ENCODE measurements at places on chromosomes 7 and 10.

- no peak for DNase-seq
Observed at GRCh38 chr10:117537436-117537903, 5.1 kb upstream of the EMX2 start.

- DNase-seq = no peak
Observed at GRCh38 chr10:75140246-75140645, 28.8 kb downstream of the SAMD8 start.

DNA sequence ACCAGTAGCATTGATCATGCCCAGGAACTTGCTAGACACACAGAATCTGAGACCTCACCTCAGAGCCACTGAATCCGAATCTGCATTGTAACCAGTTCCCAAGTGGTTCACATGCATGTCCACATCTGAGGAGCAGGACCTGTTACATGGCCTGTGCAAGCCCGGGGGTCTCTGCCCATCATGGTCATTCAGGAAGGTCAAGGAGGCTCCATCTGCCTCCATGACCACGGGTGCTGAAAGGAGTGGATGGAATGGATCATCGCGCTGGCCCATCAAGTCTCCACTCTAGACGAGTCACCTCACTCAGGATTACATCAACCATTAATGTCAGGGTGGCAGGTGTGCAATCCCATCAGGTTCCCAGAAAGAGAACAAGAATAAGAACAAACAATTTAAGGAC lies 85.8 kb upstream of the ADAM12 start:
- DNase-seq = no peak

- no peak for DNase-seq
Observed at GRCh38 chr10:59771162-59771807, 18.0 kb upstream of the MRLN start.

DNA sequence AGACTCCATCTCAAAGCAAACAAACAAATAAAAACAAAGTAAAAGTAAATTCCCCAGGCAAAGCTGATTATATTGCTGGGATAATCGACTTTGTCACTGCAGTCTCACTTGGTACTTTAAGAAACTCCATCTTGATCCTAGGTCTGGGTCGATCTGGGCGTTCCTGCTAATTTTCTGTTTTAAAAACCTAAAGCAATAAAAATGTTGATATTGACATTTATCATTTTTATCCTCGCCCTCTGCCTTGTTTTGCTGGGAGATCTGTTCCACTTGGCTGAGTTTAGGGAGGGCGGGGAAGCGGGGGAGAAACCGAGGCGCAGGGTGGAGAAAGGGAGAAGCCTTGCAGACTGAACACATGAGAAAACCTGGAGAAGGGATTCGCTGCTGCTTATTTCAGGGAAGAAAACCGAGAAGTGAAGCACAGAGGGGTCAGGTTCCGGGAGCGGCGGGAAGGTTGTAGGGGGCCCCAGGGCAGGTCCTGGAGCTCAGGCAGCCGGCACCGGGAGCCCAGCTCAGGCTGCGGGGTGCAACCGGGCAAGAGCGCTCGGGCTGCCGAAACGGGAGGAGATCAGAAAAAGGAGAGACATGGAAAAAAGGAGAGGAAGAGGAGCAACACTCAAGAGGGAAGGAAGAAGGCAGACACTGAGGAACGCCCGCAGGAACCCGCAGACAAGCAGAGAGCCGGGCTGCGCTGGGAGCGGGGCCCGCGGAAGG lies 27.3 kb upstream of the KMT2C start:
- no peak for DNase-seq

DNA sequence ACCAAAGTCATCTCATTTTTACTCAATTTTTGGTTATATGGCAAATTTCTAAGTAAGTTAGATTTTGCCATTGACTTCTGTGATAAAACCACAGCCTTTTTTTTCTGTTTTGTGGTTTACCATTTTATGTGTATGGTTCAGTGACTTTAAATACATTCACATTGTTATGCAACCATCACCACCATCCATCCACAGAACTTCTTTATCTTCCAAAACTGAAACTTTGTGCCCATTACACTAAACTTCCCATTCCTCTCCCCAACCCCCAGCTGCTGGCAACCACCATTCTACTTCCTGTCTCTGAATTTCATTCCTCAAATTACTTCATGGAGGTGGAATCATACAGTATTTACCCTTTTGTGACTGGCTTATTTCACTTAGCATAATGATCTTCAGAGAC lies 280.4 kb upstream of the TCERG1L start:
- DNase-seq = no peak

All from SK-N-MC (cell line).